ENCODE measurements at places on chromosomes 5 and 9.

- DNase-seq = no peak
Observed at GRCh38 chr9:80097476-80097875, 525.7 kb downstream of the TLE4 start.

GRCh38 chr5:42570966-42571960, 148.0 kb downstream of the GHR start:
- DNase-seq = no peak

DNA sequence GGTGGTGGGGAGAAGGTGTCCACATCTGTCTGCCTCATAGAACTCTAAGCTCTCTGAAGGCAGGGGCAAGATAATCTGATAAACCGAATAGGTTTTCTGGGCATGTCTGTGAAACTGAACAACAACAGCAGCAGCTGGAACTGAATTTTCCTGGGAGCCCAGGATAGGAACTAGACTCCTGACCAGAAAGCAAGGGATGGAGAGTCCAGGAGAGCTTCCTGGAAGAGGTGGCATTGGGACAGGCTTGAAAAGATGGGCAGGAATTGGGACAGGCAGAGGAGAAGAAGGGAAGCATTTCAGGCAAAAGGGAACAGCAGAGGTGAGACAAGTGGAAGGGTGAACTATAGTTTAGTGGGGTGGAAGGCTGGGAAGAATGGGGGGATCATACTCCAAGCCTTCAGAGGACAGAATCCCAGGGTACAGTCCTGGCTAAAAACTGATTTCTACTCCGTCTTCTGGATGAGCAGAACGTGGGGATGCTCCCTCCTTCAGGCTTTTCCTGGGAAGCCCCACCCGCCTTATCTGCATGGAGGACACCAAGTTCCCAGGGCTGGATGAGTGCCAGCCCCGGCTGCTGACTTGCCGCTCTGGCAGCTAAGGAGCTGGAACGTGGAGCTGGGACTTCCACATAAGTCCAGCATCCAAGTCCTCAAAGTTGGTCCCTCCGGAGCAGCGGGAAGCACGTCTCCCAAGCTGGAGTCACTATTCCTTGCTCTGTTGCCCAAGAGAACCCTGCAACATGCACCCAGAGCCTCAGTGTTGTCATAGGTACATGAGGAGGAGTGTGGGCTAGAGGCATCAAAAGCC, 13.9 kb upstream of the KIF12 start:
- DNase-seq = no peak

DNA sequence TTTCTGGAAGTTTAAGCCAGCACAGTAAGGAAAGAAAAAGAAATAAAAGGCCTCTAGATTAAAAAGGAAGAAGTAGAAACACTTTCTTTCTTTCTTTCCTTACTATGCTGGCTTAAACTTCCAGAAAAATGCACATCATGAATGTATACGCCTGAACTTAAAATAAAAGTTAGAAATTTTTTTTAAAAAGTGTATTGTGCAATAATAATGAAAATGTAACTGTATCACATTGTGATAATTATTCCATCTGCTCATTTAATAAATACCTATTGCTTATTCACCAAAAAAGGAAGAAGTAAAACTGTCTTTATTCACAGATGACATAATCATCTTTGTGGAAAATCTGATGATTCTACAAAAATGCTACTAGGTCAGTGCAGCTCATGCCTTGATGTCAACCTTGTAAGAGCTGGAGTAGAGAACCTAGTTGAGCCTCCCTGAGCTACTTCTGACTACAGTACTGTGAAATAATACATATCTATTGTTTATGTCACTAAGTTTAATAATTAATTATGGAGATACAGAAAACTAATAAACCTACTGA, 49.4 kb downstream of the MCTP1 start:
- DNase-seq = no peak

DNA sequence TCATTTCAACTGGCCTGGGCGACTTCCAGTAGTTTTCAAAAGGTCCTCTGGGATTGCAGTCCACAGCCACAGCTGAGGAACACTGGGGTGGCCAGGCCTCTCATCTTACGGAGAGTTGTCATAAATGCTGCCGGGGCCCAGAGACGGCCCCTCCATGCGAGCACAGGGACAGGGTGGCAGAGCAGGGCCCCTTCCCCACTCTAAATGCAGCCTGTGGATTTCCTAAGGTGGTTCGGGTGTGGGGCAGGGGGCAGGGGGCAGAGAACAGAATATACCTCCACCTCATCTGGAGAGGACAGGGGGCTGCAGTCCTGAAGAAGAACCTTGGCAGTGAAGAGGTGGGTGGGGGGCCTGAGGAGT, 113.6 kb upstream of the TBC1D2 start:
- no peak for DNase-seq

- no peak for DNase-seq
Observed at GRCh38 chr9:72979405-72980100, 26.7 kb upstream of the ALDH1A1 start.

DNA sequence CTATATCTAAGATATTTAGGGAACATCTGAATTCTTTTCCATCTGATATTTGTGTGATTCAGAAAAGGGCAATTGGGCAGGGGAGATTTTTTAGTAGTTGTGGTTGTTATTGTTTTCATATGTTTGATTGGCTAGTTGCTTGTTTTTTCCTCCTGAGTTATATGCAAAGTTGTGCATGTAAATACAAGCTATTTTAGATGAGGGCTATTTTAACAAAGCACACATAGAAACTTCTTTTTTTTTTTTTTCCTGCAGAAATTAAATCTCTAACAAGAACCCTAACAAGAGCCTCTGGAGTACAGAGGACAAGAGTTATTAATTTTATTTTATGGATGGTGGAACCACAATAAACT, 559.1 kb downstream of the CETN3 start:
- no peak for DNase-seq

DNA sequence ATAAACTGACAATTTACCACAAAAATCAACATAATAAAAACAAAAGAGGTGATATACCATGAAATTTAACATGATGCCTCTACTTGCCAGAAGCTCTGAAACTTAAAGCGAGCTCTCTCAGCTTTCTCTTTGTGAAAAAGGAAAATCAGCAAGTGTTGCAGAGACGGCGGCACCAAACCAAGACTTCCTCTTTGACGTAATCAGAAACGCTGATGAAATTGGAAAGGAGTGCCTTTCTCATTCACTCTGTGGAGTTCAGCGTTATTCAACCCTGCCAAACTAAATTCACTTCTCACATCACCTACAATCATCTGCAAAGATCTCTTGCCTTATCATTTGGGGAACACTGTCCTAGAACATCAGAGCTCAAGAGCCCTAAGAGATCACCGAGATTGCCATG, 32.2 kb downstream of the ANXA6 start:
- no peak for DNase-seq

- DNase-seq = no peak
Observed at GRCh38 chr9:84173961-84174360, 166.6 kb downstream of the SLC28A3 start.

Data from activated T-cell treated with anti-CD3 and anti-CD28 coated beads, Interleukin-2, amount 50 U/mL, for 1 hour (primary cell).